ENCODE measurements at places on chromosomes 12 and 14. TPM values are rescaled to one million over a fixed set of nuclear protein-coding genes. Genes with fewer than 3 reads are reported as not detected.

Gene PDE3A
- polyA plus RNA-seq, result 2.7 TPM

Gene GNG2
- polyA plus RNA-seq, result 324 TPM

Gene MPHOSPH9
- polyA plus RNA-seq, result 12.4 TPM

Gene IRAK3
- 2.1 TPM for polyA plus RNA-seq

Gene RDH11
- polyA plus RNA-seq, result 71.4 TPM

Gene SELPLG
- polyA plus RNA-seq, result not detected

Gene SLCO1B3
- not detected for polyA plus RNA-seq

Gene CISTR
- polyA plus RNA-seq, result not detected

Gene FLVCR2
- polyA plus RNA-seq, result not detected

Gene TSPAN19
- 5.3 TPM for polyA plus RNA-seq

Gene ISCU
- polyA plus RNA-seq, result 186 TPM

Gene ADCY6
- 0.43 TPM for polyA plus RNA-seq

Gene SCNN1A
- polyA plus RNA-seq, result not detected

Gene TAS2R8
- polyA plus RNA-seq, result not detected

Gene AKAP3
- 1.0 TPM for polyA plus RNA-seq

Gene HRK
- polyA plus RNA-seq, result 0.53 TPM

Gene PTPRB
- 3.1 TPM for polyA plus RNA-seq

Gene TMPRSS12
- not detected for polyA plus RNA-seq

Gene AP1G2
- polyA plus RNA-seq, result 7.7 TPM

Gene LYZ
- not detected for polyA plus RNA-seq

Gene B4GALNT1
- 50.4 TPM for polyA plus RNA-seq

Gene RNU4-1
- not detected for polyA plus RNA-seq

Gene INHBC
- not detected for polyA plus RNA-seq

Gene DPPA3
- polyA plus RNA-seq, result not detected

Gene ANKS1B
- 116 TPM for polyA plus RNA-seq

Gene ZBTB39
- 0.34 TPM for polyA plus RNA-seq

Gene KLHDC1
- polyA plus RNA-seq, result 28.7 TPM

Gene GRIN2B
- polyA plus RNA-seq, result 0.01 TPM

Measured in Purkinje cell (primary cell).